ENCODE measurements at places on chromosomes 7 and 10. TPM values are rescaled to one million over a fixed set of nuclear protein-coding genes. Genes with fewer than 3 reads are reported as not detected.

The ADCY1 gene
- total RNA-seq = 0.41 TPM

The FHIP2A gene
- 218 TPM for total RNA-seq

- peaks cover 12% of the 10 kb centered on the region for H3K4me1 ChIP-seq
- DNase-seq = no peak
- no peaks in the 10 kb centered on the region for H3K27me3 ChIP-seq
- no peaks in the 10 kb centered on the region for H3K36me3 ChIP-seq
These were observed 256.1 kb downstream of the KLF6 start for GRCh38 chr10:3528823-3529403.

The TCF7L2 gene
- total RNA-seq = 84.6 TPM

DNA sequence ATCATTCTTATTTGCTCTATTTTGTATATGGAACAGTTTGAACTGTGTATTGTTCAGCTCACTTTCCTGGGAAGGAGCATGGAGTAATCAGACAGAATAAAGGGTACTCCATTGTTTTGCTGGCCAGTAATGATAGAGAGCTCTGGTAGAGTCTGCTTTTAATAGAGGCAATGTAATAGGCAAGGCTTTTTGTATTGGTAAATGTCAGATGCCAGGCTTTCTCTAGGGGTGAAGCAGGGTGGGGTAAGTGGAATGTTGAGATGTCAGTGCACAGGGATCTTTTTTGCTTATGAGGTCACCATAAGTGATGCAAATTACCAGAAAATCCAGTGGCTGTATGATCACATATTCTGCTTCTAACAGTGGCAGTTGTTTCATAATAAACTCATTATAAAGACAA, 1088.3 kb upstream of the SORCS1 start:
- no peaks in the 10 kb centered on the region for H3K36me3 ChIP-seq
- H3K27me3 ChIP-seq = no peaks in the 10 kb centered on the region
- H3K27ac ChIP-seq = no peak overlapping the region
- no peak for DNase-seq

- H3K27ac ChIP-seq = no peak overlapping the region
- no peak overlapping the region for H3K4me3 ChIP-seq
- DNase-seq = no peak
- H3K36me3 ChIP-seq = no peaks in the 10 kb centered on the region
- no peaks in the 10 kb centered on the region for H3K27me3 ChIP-seq
These were observed 10.7 kb downstream of the SUV39H2 start for GRCh38 chr10:14889318-14889717.

- no peaks in the 10 kb centered on the region for H3K27me3 ChIP-seq
- peaks cover 7% of the 10 kb centered on the region for H3K4me1 ChIP-seq
- no peak overlapping the region for H3K27ac ChIP-seq
- DNase-seq = no peak
- H3K36me3 ChIP-seq = no peaks in the 10 kb centered on the region
These were observed 237.4 kb downstream of the CAMK1D start for GRCh38 chr10:12586741-12587140.

The ADIRF gene
- 43.4 TPM for total RNA-seq

GRCh38 chr7:45238806-45239205, 81.2 kb downstream of the RAMP3 start:
- H3K27me3 ChIP-seq = peaks cover 27% of the 10 kb centered on the region
- H3K27ac ChIP-seq = no peak overlapping the region
- H3K4me3 ChIP-seq = no peak overlapping the region

- no peak overlapping the region for H3K4me3 ChIP-seq
- no peak for DNase-seq
These were observed 132.8 kb downstream of the CFTR start for GRCh38 chr7:117612637-117613036.

DNA sequence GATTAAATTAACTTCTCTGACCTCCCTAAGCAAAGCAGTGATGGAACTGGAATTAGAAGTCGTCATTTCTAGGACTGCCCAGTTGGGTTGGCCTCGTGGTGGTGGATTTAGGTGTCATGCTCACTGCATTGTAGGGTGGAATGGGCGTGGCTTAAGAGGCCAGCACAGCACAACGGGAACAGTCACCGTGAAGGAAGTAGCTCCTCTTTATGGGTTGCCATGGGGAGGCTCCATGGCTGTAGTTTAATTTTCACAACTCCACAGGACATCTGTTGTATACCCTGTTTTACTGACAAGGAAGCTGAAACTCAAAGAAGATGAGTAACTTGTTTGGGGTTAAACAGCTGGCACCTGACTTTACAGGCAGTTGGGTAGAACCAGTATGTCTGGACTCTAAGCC, 208.3 kb downstream of the CELF2 start:
- no peak overlapping the region for H3K4me3 ChIP-seq
- H3K27ac ChIP-seq = peak overlapping the region; percentile 53
- H3K4me1 ChIP-seq = peaks cover 6% of the 10 kb centered on the region
- DNase-seq = peak; percentile 58
- no peaks in the 10 kb centered on the region for H3K36me3 ChIP-seq
- H3K27me3 ChIP-seq = no peaks in the 10 kb centered on the region

DNA sequence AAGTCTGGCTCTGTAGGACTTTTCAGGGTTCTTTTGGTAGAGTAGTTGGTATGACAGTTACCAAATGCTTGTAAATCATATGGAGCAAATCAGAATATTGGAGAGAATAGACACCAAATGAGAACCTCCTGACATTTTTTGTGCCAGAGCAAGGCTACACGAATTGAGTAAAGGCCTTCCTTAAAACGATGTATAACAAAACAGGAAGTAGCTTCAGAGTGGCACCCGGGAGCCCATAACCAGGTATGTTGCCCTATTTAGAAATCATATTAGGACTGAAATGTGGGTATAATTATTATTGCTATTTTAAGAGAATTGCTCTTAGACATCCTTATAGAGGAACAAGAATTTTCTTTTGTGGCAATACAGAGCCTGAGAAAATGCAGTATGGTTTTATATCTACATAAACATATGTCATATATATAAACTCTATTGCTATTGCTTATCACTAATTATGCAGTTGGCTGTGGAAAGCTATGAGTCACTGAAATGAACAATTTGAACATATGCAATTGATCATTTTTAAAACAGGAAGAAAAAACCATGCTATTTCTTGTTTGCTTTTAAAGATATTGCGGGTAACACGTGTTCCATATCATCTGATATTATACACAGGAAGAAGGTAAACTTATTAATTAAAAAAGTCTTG, 197.4 kb upstream of the MTPN start:
- H3K36me3 ChIP-seq = no peaks in the 10 kb centered on the region
- H3K4me1 ChIP-seq = no peaks in the 10 kb centered on the region
- DNase-seq = no peak
- no peak overlapping the region for H3K27ac ChIP-seq
- H3K27me3 ChIP-seq = no peaks in the 10 kb centered on the region

- H3K4me3 ChIP-seq = peak overlapping the region; percentile 59
- H3K4me1 ChIP-seq = peaks cover 92% of the 10 kb centered on the region
- peak overlapping the region; percentile 91 for H3K27ac ChIP-seq
These were observed 11.7 kb upstream of the HOXA2 start for GRCh38 chr7:27113991-27114769.

DNA sequence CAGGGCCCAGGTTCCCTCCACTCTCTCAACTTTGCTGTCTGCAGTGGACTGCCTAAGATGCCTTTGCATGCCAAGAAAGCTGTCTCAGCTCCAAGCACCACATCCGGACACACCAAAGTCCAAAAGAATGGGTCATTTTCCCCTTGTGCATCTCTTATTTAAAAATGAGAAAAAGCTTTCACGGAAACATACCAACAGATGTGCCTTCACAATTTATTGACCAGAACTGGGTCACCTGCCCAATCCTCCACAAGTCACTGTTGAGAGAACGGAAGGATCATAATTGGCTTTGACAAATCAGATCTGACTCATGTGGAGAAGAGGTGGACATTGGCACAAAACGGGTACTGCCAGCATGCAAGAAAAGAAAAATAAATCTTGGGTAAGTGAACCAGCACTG, 258.3 kb downstream of the SNX13 start:
- H3K36me3 ChIP-seq = no peaks in the 10 kb centered on the region
- DNase-seq = no peak
- H3K4me3 ChIP-seq = no peak overlapping the region
- no peaks in the 10 kb centered on the region for H3K27me3 ChIP-seq

The PDLIM1 gene
- 213 TPM for total RNA-seq

All from transverse colon (tissue), 4 donors.